ENCODE measurements at places on chromosomes 4 and X.

DNA sequence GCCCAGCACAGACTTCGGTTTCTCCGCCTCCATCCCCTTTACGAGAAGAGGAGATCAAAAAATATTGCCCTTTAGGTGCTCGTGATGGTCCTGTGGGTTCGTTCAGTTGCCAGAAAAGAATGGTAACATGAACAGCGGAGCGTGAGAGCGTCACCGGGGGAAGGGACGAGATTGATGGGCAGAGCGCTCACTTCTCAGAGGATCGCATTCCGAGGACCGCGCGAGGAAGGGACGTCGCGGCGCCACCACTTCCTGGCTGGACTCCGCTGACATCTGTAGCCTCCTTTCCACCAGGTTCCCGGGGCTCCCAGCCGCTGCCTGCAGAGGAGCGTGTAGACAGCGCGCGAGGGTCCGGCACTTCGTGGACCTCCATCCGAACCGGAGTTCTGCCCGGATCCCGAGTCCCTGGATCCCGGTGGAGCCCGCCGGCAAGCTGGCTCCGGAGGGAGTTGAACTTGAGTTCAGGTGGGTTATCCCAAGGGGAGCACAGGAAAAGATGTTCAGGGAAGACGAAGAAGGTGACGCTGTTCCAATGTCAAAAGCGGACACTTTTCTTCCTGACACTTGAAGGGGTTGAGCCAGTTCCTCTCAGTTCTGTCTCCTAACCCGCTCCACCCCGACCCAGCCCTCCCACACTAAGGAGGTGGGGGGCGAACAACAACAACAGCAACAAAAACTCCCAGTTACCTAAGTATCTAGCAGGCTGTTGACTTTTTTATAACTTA is 484 bp downstream of the GALNTL6 start:
- H3K27ac ChIP-seq, result no peak overlapping the region
- DNase-seq, result no peak
- no peaks in the 10 kb centered on the region for H3K4me1 ChIP-seq
- H3K4me3 ChIP-seq, result no peak overlapping the region
- peaks cover 2% of the 10 kb centered on the region for H3K36me3 ChIP-seq

- no peaks in the 10 kb centered on the region for H3K4me1 ChIP-seq
- no peak overlapping the region for H3K4me3 ChIP-seq
- H3K27me3 ChIP-seq, result no peaks in the 10 kb centered on the region
- no peaks in the 10 kb centered on the region for H3K36me3 ChIP-seq
- no peak overlapping the region for H3K27ac ChIP-seq
- no peak for DNase-seq
These were observed 271.9 kb upstream of the GRID2 start for GRCh38 chr4:92031825-92032224.

GRCh38 chr4:174036576-174036975 is 246.9 kb downstream of the FBXO8 start:
- H3K4me1 ChIP-seq, result no peaks in the 10 kb centered on the region
- no peak overlapping the region for H3K27ac ChIP-seq
- no peak for DNase-seq
- H3K27me3 ChIP-seq, result no peaks in the 10 kb centered on the region
- H3K36me3 ChIP-seq, result no peaks in the 10 kb centered on the region
- H3K4me3 ChIP-seq, result no peak overlapping the region

- H3K4me3 ChIP-seq, result no peak overlapping the region
- no peak overlapping the region for H3K27ac ChIP-seq
- no peaks in the 10 kb centered on the region for H3K36me3 ChIP-seq
- H3K27me3 ChIP-seq, result no peaks in the 10 kb centered on the region
- H3K4me1 ChIP-seq, result no peaks in the 10 kb centered on the region
These were observed 136.7 kb upstream of the PCDH18 start for GRCh38 chr4:137668885-137669545.

- peak overlapping the region; percentile 36 for H3K27ac ChIP-seq
- no peak for DNase-seq
- H3K4me3 ChIP-seq, result peak overlapping the region; percentile 66
- peaks cover 47% of the 10 kb centered on the region for H3K27me3 ChIP-seq
These were observed 35.3 kb downstream of the NALF2 start for GRCh38 chrX:69539437-69539836.

DNA sequence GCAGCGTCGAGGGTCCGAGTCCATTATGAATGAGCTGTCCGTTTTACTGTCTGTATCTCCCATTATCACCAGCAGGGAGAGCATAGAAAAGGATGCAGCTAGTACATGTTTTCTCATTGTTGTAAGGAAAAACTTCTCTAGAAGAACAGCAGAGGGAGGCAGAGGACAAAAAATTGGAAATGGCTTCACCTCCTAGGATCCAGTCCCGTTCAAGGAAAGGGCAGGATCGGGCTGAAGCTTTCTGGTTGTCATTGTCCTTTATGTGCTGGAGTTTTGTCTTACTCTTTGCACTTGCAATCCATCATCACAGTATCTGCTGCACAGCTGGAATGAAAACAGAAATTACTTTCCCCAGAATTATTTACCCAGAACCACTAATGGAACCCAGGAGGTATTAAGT is 14.7 kb downstream of the NDP start:
- peaks cover 50% of the 10 kb centered on the region for H3K27me3 ChIP-seq
- no peak overlapping the region for H3K4me3 ChIP-seq
- no peaks in the 10 kb centered on the region for H3K36me3 ChIP-seq
- peak; percentile 16 for DNase-seq

GRCh38 chr4:151035328-151035727 is 20.2 kb upstream of the LRBA start:
- H3K27ac ChIP-seq, result no peak overlapping the region
- H3K4me1 ChIP-seq, result peaks cover 37% of the 10 kb centered on the region
- no peak for DNase-seq
- no peaks in the 10 kb centered on the region for H3K27me3 ChIP-seq
- H3K36me3 ChIP-seq, result no peaks in the 10 kb centered on the region
- H3K4me3 ChIP-seq, result no peak overlapping the region

DNA sequence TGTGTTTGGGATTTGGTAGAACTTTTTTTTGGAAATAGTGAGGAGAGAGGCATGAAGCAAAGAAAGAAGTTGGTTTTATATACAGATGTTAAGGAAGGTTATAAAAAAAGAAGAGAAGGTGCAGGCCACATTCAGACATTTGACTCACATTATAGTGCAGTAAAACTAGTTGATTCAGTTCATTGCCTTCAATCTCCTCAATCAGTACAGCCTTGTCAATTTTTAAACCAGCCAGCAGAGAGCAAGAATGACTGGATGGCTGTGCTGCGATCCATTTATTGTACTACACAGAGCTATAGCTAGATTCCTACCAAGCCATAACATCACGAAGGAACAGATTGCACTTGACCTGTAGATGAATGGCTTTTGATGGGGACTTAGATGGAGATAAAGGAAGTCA is 79.7 kb upstream of the LSM6 start:
- H3K27me3 ChIP-seq, result peaks cover 10% of the 10 kb centered on the region
- peaks cover 2% of the 10 kb centered on the region for H3K36me3 ChIP-seq
- H3K4me3 ChIP-seq, result no peak overlapping the region
- H3K4me1 ChIP-seq, result peaks cover 10% of the 10 kb centered on the region
- H3K27ac ChIP-seq, result no peak overlapping the region

- no peaks in the 10 kb centered on the region for H3K4me1 ChIP-seq
- H3K4me3 ChIP-seq, result no peak overlapping the region
- DNase-seq, result no peak
- H3K27ac ChIP-seq, result no peak overlapping the region
These were observed 425.4 kb upstream of the PITX2 start for GRCh38 chr4:111048316-111048715.

DNA sequence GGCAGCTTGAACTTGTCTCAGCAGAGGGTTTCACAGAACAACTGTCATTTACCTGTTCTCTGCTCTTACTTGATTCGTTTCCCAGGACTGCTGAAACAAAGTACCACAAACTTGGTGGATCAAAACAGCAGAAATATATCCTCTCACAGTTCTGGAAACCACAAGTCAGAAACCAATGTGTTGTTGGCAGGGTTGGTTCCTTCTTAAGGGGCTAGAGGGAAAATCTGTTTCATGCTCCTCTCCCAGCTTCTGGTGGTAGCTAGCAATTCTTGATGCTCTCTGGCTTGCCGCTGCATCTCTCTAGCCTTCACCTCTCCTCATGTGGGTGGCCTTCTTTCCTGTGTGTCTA is 4.7 kb downstream of the TLR8 start:
- H3K4me1 ChIP-seq, result peaks cover 18% of the 10 kb centered on the region
- H3K27ac ChIP-seq, result no peak overlapping the region
- H3K4me3 ChIP-seq, result peak overlapping the region; percentile 23

DNA sequence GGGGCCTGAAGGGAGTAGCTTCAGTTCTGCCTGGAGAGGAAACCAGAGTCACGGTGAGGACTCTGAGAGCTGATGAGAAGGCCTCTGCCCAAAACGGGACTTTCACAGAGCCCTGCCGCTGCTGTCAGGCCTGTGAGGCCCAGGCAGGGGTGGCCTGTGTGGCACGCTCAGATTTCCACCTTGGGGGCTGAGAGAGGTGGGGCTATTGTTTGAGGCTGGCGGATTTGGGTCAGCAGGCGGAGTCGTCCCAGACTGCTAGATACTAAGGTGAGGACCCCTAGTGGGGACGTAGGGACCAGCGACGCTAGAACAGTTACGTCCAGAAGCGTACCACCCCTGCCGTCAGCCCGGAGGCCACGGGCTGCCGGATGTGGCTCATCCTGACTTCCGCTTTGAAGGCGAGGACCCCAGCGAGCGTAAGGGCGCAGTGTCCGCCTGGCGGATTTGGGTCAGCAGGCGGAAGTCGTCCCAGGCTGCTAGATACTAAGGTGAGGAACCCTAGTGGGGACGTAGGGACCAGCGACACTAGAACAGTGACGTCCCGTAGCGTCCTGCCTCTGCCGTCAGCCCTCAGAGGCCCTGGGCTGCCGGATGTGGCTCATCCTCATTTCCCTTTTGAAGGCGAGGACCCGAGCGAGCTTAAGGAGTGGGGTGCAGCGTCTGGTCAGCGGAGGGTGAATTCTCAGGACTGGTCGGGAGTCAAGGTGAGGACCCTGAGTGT is at the start of gene MAGEB1:
Gene MAGEB1 (plus strand): TSS at position 378 of the 721 bp plus-strand sequence. CDS start 3,348 bp downstream, outside the sequence.
- H3K4me3 ChIP-seq, result no peak within 1 kb of the TSS
- H3K27ac ChIP-seq, result no peak within 1 kb of the TSS
- no peaks in the 10 kb centered on the region for H3K36me3 ChIP-seq
- H3K4me1 ChIP-seq, result no peaks in the 10 kb centered on the region
- no peak for DNase-seq
- H3K27me3 ChIP-seq, result peaks cover 5% of the 10 kb centered on the region

- no peak for DNase-seq
- peaks cover 25% of the 10 kb centered on the region for H3K36me3 ChIP-seq
- peak overlapping the region; percentile 97 for H3K27ac ChIP-seq
- H3K4me3 ChIP-seq, result peak overlapping the region; percentile 100
- H3K27me3 ChIP-seq, result no peaks in the 10 kb centered on the region
These were observed 2.3 kb downstream of the RFC1 start for GRCh38 chr4:39363773-39364393.

DNA sequence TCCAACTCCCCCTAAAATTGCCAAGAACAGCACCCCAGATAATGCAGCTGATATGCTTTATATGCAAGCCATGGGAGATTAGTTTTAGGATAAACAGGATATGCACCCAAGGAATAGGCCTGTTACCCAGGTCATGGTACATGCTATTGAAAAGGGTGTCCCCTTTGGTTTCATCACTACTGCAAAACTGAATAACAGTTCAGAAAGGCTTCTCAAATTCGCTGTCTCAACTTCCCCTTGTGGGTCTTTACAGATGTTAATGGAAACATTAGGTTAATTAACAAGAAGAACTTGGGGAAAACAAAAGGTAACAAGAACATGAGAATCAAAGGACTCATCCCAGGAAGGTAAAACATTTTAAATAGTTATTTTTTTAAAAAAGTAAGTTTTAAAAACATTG is 318.7 kb downstream of the PRR32 start:
- H3K27me3 ChIP-seq, result no peaks in the 10 kb centered on the region
- H3K4me1 ChIP-seq, result no peaks in the 10 kb centered on the region
- DNase-seq, result no peak
- no peaks in the 10 kb centered on the region for H3K36me3 ChIP-seq
- H3K4me3 ChIP-seq, result no peak overlapping the region

DNA sequence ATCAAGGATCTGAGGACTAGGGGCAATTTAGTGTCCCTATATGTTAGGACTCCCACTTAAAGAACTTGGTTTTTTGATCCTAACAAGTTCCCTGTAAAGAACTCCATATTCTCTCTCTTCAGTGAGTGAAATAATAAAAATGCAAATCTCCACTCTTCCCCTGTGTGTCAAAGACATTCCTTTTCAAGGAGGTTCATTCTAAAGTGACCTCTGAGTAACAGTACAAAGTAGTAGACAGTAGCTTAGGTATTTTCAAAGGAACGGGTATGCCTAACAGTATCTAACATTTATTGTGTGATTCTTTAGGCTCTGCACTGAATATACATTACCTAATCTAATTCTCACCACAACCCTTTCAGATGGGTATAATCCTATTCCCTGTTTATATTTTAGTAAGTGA is 58.4 kb upstream of the SCOC start:
- H3K27ac ChIP-seq, result no peak overlapping the region
- no peak for DNase-seq
- no peak overlapping the region for H3K4me3 ChIP-seq
- H3K27me3 ChIP-seq, result peaks cover 13% of the 10 kb centered on the region

- DNase-seq, result no peak
- H3K4me3 ChIP-seq, result no peak overlapping the region
- no peak overlapping the region for H3K27ac ChIP-seq
- H3K36me3 ChIP-seq, result no peaks in the 10 kb centered on the region
- no peaks in the 10 kb centered on the region for H3K4me1 ChIP-seq
These were observed 308.8 kb upstream of the TECRL start for GRCh38 chr4:64718091-64718490.

DNA sequence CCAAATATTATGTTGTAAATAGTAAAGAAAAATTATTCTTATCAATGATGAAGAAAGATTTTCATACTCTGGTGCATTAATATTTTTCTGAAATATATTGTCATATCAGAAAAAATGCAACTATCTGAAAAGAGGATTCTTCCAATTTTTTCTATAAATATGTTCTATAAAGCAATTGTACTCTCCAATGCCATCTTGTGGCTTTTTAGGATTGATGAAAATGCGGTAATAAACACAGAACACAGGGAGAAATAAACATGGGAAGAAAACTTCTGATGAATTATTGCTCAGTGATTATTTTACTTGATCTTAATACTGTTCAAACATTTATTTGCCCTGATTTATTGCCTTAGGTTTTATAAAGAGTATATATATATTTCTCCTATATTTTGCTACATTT is 215.4 kb downstream of the IL1RAPL1 start:
- no peak overlapping the region for H3K4me3 ChIP-seq
- H3K27me3 ChIP-seq, result no peaks in the 10 kb centered on the region
- peaks cover 1% of the 10 kb centered on the region for H3K36me3 ChIP-seq
- H3K27ac ChIP-seq, result no peak overlapping the region
- no peaks in the 10 kb centered on the region for H3K4me1 ChIP-seq

- no peak for DNase-seq
- H3K27ac ChIP-seq, result no peak overlapping the region
- no peaks in the 10 kb centered on the region for H3K4me1 ChIP-seq
- no peak overlapping the region for H3K4me3 ChIP-seq
These were observed 24.9 kb downstream of the LHFPL1 start for GRCh38 chrX:112654871-112655270.

- no peaks in the 10 kb centered on the region for H3K36me3 ChIP-seq
- no peak for DNase-seq
- H3K4me1 ChIP-seq, result no peaks in the 10 kb centered on the region
- no peak overlapping the region for H3K4me3 ChIP-seq
- no peaks in the 10 kb centered on the region for H3K27me3 ChIP-seq
These were observed 72.6 kb downstream of the METTL14 start for GRCh38 chr4:118757761-118758251.

- peak; percentile 30 for DNase-seq
- no peak overlapping the region for H3K4me3 ChIP-seq
- H3K27ac ChIP-seq, result no peak overlapping the region
These were observed 208.1 kb upstream of the TET2 start for GRCh38 chr4:104938624-104939023.

Measured in activated T-cell treated with anti-CD3 and anti-CD28 coated beads, Interleukin-2, amount 50 U/mL, for 72 hours (primary cell).